ENCODE measurements at places on chromosomes 16 and 17.
A peak's percentile ranks its signal among the peaks of the same experiment; 100 is the strongest.

GRCh38 chr16:70393662-70394061, 45.2 kb downstream of the ST3GAL2 start:
- no peak for DNase-seq

GRCh38 chr16:84659656-84660300, 11.5 kb downstream of the KLHL36 start:
- no peak for DNase-seq

GRCh38 chr17:36030956-36031355, 13.2 kb upstream of the CCL23 start:
- no peak for DNase-seq

- DNase-seq, result peak; percentile 38
Observed at GRCh38 chr17:41678411-41678906, 10.2 kb upstream of the EIF1 start.

DNA sequence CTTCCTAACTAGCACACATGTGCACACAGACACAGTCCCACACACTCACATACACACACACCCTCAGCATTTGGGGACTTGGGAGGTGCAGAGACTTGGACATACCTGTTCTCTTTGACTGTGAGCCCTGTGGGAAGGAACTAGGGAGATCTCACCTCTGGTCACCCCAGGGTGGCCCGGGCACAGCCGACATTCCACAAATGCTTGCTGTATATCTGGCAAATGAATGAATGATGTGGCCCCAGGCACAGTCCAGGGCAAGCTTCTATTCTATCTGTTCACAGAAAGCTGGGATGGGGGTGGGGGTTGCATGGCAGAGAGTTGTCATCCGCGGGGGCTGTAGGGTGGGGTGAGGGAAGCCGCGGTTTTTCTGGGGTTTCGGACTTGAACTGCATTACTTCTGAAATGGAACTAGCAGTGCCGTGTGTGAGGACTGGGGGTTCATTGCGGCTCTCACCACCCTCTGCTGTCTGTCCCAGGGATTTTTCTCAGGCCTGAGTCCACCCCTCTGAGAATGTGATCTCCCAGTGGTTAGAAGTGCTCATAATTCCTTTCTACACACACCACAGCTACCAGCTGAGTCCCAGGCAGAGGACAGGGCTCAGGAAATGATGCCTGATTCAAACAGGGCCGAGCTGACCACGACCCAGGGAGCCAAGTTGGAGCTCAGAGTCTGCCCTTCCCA, 3.3 kb upstream of the RIPOR1 start:
- peak; percentile 52 for DNase-seq

- no peak for DNase-seq
Observed at GRCh38 chr16:11198828-11199227, 57.2 kb downstream of the SOCS1 start.

GRCh38 chr17:72053449-72053848, 67.4 kb upstream of the SOX9 start:
- no peak for DNase-seq

DNA sequence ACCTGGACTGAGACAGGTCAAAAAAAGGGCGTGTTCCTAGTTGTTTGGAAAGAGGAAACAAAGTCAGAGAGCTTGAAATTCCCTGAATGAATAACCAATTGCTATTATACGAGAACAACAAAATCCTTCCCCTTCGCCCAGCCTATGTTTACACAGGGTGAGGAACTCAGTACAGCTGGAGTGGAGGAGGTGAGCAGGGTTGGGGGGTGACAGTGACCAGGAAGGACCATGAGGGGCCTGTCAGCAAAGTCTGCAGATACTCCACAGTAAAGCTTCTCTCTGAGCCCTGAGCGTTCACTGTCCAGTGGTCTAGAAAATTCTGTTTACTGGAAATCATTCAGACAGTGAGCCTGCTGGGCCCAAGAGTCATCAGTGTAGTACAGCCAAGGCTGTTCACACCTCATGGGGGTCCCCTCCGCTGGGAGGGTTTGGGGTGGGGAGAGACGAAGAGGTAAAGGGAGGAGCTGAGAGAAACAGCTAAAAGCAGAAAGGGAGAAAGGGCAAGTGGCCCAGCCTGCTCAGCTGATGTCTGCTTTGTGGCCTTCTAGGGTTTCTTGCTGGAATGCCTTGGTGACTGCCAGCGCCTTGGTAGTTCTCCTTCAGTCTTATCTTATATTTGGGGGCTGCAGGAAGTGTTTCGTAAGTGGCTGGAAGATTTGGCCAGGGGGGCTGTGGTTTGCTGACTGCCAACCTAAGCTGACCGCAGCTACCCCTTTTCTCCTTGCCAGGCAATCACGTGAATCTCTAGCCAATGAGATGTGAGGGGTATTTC, 5.7 kb downstream of the DUSP3 start:
- DNase-seq, result no peak

GRCh38 chr17:45101883-45102811, 30.2 kb downstream of the PLCD3 start:
- no peak for DNase-seq

DNA sequence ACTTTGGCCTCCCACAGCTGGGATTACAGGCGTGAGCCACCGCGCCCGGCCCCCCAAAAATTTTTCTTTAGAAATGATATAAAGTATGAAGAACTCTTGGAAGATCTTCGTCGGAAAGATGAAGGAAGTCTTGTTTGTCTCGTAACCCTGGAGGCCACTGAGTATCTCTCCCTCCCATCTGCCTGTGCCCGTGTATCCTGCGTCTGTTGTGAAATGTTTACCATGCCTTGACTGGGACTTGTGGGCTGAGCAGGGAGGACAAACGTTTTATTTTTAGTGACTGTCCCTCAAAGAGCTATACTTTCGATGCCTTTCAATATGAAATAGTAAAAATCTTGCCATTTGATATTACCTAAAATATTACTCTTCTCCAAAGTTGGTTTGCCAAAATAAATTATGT, 121.2 kb downstream of the RPTOR start:
- DNase-seq, result no peak

DNA sequence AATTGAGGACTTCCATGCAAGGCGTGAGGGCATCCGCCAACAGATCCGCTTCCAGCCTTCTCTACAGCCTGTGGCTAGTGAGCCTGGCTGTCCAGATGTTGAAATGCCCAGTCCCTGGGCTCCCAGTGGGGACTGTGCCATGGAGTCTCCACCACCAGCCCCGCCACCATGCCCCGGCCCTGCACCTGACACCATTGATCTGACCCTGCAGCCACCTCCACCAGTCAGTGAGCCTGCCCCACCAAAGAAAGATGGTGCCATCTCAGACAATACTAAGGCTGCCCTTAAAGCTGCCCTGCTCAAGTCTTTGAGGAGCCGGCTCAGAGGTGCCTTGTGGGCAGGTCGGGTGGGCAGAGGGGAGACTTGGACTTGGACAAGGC, 3.1 kb downstream of the MAPK7 start:
- DNase-seq, result no peak

DNA sequence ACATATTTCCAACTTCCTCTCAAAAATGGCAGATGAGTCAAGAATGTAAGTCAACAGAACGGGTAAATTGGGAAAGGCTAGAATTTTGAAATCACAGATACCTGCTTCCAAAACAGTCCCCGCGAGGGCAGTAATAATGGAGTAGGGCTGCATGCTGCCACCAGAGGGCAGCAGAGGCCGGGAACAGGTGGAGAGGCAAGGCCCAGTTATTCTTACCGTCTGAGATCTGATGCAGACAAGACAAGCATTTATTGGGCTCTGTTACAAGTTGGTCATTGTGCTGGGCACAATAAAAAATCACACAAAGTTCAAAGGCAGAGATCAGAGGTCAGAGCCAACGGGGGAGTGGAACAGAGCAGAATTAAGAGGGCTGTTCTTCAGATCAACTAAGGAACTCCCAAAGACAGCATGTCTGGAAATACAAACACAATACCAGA, 8.8 kb upstream of the MLKL start:
- peak; percentile 53 for DNase-seq
